ENCODE measurements at places on chromosomes 3 and 15. TPM values are rescaled to one million over a fixed set of nuclear protein-coding genes. Genes with fewer than 3 reads are reported as not detected.
A peak's percentile ranks its signal among the peaks of the same experiment; 100 is the strongest.

DNA sequence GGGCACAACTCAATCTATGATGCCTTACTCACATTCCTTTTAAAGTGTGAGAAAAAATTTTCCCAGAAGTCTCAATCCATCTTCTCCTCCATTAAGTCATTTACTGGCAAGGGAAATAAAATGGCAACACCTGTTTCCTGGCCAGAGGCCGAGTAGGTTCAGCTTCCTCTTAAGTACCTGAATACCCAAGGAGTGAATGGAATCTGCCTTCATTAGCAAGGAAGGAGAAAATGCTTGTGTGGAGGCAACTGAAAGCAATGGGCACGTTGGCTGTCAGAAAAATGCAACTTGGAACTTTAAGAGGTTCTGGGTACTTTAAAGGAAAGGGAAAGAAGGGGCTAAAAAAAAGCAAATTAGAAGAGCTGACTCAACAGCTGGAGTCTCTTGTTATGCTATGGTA is 423.6 kb upstream of the ARL6 start:
- H3K27ac ChIP-seq = no peak overlapping the region
- no peaks in the 10 kb centered on the region for H3K27me3 ChIP-seq
- H3K4me3 ChIP-seq = no peak overlapping the region
- DNase-seq = no peak
- no peaks in the 10 kb centered on the region for H3K4me1 ChIP-seq

GRCh38 chr3:115960799-115961198 is 337.5 kb downstream of the GAP43 start:
- H3K27me3 ChIP-seq = no peaks in the 10 kb centered on the region
- DNase-seq = no peak
- H3K4me3 ChIP-seq = no peak overlapping the region
- H3K36me3 ChIP-seq = no peaks in the 10 kb centered on the region
- no peak overlapping the region for H3K27ac ChIP-seq

DNA sequence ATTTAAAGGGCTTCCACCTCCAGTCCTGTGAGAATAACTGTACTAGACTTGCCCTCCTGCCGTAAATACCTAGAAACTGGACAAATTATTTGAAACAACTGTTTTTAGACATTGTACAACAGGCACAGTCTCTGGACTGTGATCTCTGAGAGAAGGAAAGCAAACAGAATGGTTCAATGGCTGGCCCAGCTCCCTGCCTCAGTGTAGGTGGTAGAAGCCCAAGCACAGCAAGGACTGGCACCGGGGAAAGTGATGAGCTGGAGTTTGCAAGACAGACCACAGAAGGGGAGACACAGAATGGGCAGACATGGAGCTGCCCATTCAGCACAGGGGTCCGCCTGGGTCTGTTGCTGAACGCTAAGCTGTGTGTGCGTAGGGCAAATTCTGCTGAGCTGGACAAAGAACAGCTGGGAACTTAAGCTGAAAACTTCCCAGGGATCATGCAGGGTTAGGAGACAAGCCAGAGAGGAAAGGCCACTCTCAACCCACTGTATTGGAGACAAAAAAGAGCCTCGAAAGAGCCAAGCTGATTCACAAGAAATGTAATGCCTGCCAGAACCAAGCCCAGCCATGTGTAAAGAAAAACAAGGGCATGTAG is 52.6 kb upstream of the SEC61A1 start:
- no peak overlapping the region for H3K4me3 ChIP-seq
- no peak for DNase-seq
- no peaks in the 10 kb centered on the region for H3K4me1 ChIP-seq
- H3K27ac ChIP-seq = no peak overlapping the region
- H3K36me3 ChIP-seq = no peaks in the 10 kb centered on the region
- no peaks in the 10 kb centered on the region for H3K27me3 ChIP-seq

DNA sequence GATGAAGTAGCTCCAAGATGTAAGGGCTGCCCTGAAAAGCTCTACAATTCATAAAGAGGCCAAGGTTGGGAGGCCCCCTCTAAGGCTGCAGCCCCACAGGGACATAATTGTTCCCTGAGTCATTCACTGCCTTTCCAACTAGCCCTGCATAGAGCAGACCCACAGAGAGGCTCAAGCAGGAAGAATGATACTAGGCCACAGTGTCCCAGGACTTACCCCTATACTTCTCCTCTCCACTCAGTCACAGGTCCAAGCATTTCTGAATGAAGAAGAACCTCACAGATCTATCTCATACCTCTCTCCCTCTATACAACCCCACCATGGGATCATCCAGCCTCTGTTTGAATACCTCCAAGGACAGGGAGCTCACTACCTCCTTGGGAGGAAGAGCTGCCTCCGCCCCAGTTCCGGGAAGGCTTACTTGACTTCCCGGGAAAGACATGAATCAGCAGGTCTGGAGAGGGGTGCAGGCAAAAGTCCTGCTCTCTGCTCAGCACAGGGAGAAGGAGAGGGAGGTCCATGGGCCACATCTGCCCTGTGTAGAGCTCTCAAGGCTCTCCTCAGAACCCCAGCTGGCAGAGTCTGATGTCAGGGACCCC is 6.9 kb upstream of the SKIC8 start:
- H3K27me3 ChIP-seq = no peaks in the 10 kb centered on the region
- DNase-seq = no peak
- no peaks in the 10 kb centered on the region for H3K4me1 ChIP-seq
- no peak overlapping the region for H3K27ac ChIP-seq

GRCh38 chr15:38128341-38128781 is 124.3 kb upstream of the SPRED1 start:
- H3K4me3 ChIP-seq = no peak overlapping the region
- peaks cover 28% of the 10 kb centered on the region for H3K4me1 ChIP-seq
- H3K36me3 ChIP-seq = no peaks in the 10 kb centered on the region
- no peak for DNase-seq
- peak overlapping the region; percentile 35 for H3K27ac ChIP-seq

DNA sequence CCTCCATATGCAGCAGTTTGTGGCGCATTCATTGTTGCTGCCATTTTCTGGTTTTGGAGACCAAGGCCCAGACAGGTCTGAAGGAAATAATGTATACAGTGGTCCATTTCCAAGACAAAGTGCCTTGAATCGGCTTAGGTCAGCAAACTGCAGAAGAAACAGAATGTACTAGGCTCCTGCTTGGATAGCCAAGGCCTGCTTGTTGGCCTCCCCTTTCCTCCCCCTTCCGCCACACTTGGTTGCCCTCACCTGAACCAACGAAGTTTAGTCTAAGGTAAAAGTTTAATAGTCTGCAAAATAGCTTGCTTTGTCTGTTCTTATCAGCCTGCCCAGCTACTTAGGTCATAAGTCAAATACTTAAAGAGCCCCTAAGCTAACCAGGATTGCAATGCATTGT is 12.0 kb upstream of the RTP3 start:
- no peak overlapping the region for H3K4me3 ChIP-seq
- no peak overlapping the region for H3K27ac ChIP-seq
- no peak for DNase-seq

GRCh38 chr3:69566275-69566674 is 173.0 kb upstream of the MITF start:
- peaks cover 7% of the 10 kb centered on the region for H3K4me1 ChIP-seq
- no peak for DNase-seq
- H3K4me3 ChIP-seq = no peak overlapping the region
- no peaks in the 10 kb centered on the region for H3K36me3 ChIP-seq
- no peaks in the 10 kb centered on the region for H3K27me3 ChIP-seq

DNA sequence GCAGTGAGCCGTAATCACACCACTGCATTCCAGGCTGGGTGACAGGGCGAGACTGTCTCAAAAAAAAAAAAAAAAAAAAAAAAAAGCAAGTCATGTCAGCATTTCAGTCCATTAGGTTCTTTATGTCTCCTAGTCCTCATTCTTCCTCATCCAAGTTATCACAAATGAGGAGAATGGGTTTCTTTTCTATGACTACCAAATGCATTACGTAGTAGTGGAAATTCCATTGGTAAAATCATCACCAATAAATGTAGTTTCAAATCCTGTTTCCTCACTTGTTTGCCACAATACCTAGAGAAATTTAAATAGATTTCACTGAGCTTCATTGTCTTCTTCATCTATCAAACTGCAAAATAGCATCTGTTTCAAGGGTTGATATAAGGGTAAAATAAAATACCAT is 317.6 kb upstream of the MME start:
- no peaks in the 10 kb centered on the region for H3K36me3 ChIP-seq
- DNase-seq = no peak
- peaks cover 9% of the 10 kb centered on the region for H3K4me1 ChIP-seq

GRCh38 chr15:31843426-31844055 is 186.8 kb upstream of the CHRNA7 start:
- DNase-seq = no peak
- no peak overlapping the region for H3K27ac ChIP-seq
- no peaks in the 10 kb centered on the region for H3K27me3 ChIP-seq
- no peak overlapping the region for H3K4me3 ChIP-seq
- H3K4me1 ChIP-seq = no peaks in the 10 kb centered on the region

DNA sequence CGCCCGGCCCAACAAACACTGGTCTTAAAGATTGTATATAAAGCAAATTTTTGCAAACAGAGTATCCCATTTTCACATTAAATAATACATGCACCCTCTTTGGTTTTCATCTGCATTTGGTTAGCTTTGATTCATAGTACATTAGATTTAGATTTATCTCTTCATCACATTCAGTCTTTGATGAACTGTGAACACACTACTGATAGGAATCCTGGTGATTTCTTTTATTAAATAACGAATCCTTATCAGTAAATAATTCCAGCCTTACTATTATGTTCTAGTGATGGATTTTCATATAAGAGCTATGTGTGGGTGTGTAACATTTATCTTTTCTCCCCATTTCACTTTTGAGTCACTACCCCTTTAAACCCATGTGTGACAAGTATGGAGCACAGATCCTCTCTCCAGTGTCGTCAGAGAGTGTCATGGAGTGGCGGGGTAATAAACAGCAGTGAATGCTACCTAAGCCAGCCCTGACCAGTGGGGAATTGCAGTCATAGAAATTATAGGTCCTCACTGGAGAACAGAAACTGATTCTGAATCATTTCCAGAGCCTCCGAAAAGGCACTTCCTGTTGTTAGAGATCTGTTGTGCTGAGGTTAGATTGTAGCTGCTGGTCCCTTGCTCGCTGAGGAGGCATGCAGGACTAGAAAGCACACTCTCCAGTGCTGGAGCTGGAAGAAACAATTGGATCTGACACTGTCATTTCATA is 22.0 kb downstream of the SLC7A14 start:
- H3K27ac ChIP-seq = no peak overlapping the region
- H3K27me3 ChIP-seq = no peaks in the 10 kb centered on the region
- DNase-seq = no peak
- H3K4me1 ChIP-seq = no peaks in the 10 kb centered on the region
- H3K4me3 ChIP-seq = peak overlapping the region; percentile 13
- no peaks in the 10 kb centered on the region for H3K36me3 ChIP-seq

Gene A4GNT
- total RNA-seq = not detected

Gene SLC28A2
- not detected for total RNA-seq

Gene IL17RB
- total RNA-seq = 2.3 TPM

Gene ALDH1A2
- total RNA-seq = 37.5 TPM

Gene AADACL2
- total RNA-seq = not detected

Gene HEMK1
- total RNA-seq = 5.4 TPM

Gene REC114
- total RNA-seq = not detected

Data from thoracic aorta (tissue), 2 donors.